Astrocyte of the spinal cord (primary cell): ENCODE measurements at places on chromosomes 11 and 22.
A peak's percentile ranks its signal among the peaks of the same experiment; 100 is the strongest.

DNA sequence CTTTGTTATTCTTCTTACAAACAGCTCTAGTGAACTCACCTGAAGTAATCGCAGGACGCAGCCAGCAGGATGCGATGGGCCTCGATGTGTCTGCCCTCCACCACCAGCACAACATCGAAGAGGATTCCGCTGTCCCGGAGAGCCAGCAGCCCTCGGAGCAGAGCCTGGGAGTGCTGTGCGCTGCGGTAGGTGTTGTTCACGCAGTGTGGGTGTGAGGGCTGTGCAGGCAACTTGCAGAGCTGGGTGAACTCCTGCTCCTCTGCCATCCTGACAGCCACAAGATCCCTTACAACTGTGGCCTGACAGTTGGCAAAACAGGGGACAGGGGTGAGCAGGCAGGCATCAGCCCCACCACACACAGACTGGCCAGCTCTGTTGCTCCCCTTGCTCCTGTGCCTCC is 6.6 kb downstream of the KLHL22 start:
- no peak for DNase-seq

DNA sequence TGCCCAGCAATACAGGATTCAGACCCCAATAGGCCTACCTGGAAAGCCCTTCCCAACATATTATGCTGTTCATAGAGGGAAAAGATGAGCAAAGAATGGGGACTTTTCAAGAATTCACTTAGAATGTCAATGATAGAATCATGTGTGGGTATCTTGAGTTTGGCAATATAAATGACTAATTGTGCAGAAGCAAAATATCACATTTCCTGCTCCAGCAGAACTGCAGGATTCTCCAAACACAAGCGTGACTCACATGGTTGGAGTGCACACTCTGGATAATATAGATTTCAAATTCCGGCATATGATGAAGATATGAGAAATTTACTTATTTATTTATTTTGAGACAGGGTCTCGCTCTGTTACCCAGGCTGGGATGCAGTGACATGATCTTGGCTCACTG is 12.5 kb upstream of the APOL5 start:
- DNase-seq, result peak; percentile 76

DNA sequence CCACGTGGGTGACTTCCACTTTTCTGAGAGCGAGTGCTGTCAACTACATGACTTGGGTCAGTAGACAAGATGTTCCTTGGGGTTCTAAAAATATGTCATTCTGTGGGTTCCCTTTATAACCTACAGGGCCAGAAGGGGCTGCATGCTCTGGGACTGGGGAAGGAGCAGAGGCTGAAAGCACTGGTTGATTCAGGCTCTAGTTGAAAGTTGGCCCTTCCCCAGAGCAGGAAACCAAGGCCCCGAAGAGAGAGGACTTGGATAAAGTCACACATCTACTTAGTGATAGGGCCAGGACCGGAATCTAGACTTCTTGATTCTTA is 9.9 kb downstream of the ADAMTS15 start:
- DNase-seq, result no peak

DNA sequence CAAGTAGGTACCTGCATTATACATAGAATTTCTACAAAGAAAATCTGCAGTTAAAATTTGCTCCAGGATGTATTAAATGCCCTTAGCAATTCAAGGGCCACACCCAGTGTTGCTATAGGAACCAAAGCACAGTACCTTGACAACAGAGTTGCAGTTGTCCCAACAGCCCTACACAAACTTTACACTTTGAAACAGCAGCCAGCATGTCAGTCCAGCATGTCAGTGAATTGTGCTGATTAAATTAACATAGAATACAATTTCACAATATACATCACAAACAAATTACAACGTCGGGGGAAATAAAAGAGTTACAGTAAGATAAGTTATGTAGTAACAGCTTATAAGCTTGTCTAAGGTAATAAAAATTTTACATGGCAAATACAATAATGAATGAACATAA is 389.2 kb downstream of the SOX6 start:
- DNase-seq, result peak; percentile 29

DNA sequence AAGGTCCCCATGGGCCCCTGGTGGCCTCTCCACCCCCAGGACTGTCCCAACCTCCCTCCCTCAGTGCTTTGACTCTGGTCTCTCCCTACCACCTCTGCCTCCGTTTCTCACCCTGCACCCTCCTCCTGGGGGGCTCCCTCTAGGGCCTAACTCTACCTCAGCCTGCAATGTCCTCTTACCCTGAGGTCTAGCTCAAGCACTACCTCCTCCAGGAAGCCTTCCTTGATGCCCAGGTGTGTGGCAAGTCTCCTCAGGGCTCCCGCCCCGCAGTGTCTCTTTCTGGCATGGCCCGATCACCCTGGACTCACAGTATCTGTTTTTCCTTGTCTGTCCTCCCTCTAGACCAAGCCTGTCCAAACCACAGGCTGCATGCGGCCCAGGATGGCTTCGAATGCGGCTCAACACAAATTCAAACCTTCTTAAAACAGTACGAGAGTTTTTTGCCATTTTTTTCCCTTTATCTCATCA is 90.8 kb downstream of the PHF21B start:
- DNase-seq, result no peak

DNA sequence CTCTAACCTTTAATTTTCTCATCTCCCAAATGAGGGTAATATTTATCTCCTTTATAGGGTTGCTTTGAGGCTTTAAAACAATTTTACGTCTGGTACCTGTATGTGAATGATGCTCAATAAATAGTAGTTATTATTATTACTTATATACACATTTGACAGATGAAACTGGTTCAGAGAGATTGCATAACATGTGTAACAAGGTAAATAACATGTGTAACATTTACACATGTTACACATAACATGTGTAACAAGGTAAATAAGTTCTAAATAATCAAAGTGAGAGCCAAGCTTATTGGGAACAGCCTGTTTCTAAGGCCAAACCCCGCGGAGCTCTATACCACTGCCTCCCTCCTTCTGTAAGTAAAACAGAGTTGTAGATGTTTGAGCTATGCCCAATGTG is 100.9 kb downstream of the MPPED2 start:
- DNase-seq, result no peak

- DNase-seq, result no peak
Measured at GRCh38 chr11:104490182-104490581, 326.2 kb upstream of the PDGFD start.

DNA sequence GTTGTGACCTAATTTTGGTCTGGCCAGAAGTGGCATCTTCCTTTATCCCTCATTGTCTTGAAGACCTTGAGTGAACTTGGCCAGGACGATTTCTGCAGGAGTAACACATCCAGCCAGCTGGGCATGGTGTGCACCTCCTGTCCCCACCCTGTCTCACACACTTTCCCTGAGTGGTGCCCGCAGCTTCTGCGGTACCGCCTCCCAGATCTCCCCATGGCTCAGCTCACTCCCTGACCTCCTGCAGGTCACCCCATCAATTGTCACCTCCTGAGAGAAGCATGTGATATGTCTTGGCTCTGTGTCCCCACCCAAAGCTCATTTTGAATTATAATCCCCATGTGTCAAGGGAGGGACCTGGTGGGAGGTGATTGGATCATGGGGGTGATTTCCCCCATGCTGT is 50.2 kb upstream of the TP53I11 start:
- DNase-seq, result no peak

- no peak for DNase-seq
Measured at GRCh38 chr22:40345815-40346184, 500 bp upstream of the ADSL start.

- DNase-seq, result peak; percentile 51
Measured at GRCh38 chr11:94472916-94473799, 20.5 kb downstream of the MRE11 start.

DNA sequence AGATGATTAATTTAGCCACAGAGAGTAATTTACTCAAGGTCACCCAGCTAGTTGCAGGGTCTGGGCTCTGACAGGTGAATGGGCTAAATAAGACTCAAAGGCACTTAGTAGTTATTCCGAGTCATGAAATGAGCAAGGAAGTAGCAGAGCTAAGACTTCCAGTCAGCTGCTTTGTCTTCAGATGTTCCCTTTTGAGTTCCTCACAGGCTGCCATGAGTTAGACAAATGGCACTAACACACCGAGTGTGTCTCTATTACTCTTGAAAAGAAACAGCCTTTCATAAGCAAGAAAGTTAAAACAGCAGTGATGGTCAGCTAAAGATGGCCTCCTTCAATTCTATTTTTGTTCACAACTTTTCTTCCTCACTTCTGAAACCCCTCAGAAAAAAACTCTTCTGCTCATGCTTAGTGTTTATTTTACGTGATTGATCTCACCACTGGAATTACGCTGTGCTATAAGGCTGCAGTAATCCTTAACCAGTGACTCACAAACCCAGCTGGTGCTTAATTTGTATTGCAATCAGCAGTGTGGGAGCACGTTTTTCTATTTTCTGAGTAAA is 389.1 kb downstream of the AASDHPPT start:
- peak; percentile 90 for DNase-seq

GRCh38 chr22:28424427-28425080 is 255.1 kb downstream of the TTC28 start:
- peak; percentile 32 for DNase-seq

GRCh38 chr11:71119656-71120269 is 132.6 kb downstream of the SHANK2 start:
- DNase-seq, result no peak

DNA sequence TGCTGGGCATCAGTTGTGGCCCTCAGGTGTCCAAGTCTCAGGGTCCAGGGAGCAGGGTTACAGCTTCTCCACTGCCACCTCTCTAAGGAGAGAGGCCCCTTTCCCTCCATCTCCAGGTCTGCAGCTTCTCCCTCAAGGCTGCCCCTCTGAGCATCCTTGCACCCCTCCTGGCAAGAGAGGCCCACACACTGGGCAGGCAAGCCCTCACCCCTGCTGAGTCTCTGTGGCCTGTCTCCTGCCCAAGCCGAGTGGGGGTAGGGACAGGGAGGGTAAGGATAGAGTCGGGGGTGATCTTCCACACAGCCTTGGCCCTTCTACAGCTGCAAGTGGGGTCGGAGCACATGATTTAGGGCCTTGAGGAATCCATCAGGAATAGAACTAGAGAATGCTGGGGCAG is 76.6 kb downstream of the ST3GAL4 start:
- no peak for DNase-seq

GRCh38 chr11:107478922-107479321 is 21.3 kb upstream of the CWF19L2 start:
- no peak for DNase-seq

GRCh38 chr11:16015741-16016467 is 340.4 kb downstream of the SOX6 start:
- DNase-seq, result no peak

- DNase-seq, result no peak
Measured at GRCh38 chr11:10619131-10619680, 50.7 kb upstream of the LYVE1 start.

GRCh38 chr11:119640541-119640940 is 88.5 kb downstream of the NECTIN1 start:
- DNase-seq, result no peak

DNA sequence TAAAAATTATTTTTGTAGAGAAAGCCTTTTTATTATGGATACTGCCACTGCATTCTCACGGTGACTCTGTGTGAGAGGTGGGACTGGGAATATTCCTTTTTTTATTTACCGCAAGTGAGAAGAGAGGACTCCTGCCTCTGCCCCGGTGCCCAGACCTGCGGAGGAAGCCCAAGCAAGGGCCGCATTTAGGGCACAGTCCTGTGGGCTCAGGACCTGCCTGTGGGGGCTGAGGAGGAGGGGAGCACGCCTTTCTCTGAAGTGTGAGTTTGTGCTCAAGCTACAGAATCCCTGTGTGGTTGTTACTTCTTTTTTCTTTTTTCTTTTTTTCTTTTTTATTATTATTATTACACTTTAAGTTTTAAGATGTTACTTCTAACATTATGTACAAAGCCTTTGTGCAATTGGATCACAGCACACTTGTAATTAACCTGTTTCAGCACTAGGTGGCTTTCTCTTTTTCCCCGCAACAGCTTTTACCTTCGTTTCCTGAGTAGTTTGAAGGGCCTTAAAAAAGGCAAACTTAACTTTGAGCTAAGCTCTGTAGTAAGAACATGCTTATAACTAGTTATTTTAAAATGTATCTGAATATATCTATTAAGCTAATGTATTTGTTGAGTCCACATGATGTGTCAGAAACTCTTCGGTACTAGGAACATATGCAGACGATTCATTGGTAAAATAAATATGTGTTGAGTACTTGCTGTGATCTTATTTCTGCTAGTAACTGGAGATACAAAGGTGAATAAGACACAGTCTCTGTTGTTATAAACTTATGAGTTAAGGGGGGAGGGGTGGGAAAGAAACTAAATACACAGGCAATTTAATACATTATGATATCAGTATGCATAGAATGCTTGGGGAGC is 18.3 kb downstream of the AMOTL1 start:
- peak; percentile 71 for DNase-seq

DNA sequence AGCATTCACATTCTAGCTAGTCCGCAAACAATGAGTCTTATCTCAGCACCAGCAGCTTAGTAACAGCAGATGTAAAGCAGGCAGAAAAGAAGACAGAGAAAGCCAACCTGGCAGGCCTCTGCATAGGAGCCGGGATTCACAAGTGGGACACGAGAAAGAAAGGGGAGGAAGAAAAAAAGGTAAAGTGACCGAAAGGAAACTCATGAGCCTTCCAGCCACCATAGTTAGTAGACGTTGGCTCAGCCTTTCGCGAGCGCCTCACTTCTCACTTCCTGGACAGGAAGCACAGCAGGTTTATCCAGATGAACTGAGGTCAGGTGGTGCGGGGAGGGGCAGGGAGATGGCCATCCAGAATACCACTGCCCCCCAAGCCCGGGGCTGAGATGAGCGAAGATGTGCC is 19.7 kb upstream of the KAT5 start:
- no peak for DNase-seq

GRCh38 chr22:29831186-29831921 is 6.7 kb downstream of the ASCC2 start:
- no peak for DNase-seq

- no peak for DNase-seq
Measured at GRCh38 chr22:46500201-46500600, 37.2 kb downstream of the CELSR1 start.

DNA sequence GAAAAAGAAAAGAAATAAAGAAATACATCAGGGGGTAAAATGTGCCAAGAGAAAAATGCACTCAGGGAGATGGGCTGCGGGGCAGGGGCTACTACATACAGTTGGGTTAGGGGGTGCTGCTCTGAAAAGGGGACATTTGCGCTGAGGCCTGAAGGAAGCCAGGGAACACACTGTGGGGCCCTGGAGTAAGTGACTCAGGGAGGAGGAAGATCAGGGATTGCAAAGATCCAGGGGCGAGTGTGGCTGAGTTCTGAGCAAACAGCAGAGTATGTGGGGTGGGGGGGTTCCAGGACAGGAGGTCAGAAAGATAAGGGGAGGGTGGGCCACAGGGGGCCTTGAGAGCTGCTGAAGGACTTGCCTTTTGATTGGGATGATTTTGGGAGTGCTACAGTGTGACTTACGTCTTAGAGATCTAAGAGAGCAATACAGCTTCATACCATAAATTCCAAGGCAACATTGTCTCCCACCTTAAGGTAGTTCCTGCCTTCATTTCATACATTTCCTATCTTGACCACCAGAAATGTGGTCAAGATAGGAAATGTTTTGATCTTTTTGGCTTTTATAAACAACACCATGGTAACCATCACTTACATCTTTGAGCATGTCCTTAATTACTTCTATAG is 5.8 kb downstream of the A4GALT start:
- DNase-seq, result no peak
